ENCODE measurements at places on chromosomes 3 and 15.

DNA sequence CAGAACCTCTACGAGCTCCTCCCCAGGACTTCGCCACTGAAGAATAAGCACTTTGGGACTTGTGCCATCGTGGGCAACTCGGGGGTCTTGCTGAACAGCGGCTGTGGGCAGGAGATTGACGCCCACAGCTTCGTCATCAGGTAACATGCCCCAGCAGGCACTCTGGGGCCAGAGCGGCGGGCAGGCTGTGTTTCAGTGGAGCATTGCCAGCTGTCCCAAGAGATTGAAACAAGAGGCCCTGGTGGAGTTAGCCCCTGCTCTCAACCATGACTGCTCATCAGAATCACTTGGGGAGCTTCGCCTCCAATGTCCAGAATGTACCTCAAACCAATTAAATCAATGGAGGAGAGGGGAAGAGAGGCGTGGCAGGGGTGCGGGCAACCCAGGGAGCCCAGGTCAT is 44.8 kb downstream of the ST8SIA2 start:
- DNase-seq = no peak

- DNase-seq = no peak
Measured at GRCh38 chr3:46942076-46942475, 34.5 kb downstream of the CCDC12 start.

GRCh38 chr15:60573936-60574335 is 95.0 kb upstream of the ICE2 start:
- no peak for DNase-seq

DNA sequence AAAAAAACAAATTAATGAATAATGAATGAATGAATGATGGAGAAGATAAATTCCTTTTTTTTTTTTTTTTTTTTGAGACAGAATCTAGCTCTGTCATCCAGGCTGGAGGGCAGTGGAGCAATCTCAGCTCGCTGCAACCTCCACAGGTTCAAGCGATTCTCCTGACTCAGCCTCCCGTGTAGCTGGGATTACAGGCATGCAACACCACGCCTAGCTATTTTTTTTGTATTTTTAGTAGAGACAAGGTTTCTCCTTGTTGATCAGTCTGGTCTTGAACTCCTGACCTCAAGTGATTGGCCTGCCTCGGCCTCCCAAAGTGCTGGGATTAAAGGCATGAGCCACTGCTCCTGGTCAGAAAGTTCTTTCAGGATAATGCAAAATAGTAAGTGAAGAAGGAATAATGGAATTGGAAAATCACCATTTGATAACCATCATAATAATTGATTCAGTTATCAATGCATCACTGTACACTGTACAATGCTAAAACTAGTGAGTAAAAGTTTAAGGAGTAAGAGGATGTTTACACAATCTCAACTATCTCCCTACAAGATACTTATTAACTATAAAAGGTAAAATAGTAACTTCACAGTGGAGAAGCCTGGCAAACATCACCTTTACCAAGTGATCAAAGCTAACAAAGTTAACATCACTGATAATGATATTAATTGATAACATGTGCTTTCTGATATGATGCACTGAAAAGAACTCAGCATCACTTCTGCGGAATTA is 12.3 kb upstream of the INO80 start:
- no peak for DNase-seq

GRCh38 chr15:69668963-69669362 is 216.3 kb downstream of the RPLP1 start:
- DNase-seq = no peak

GRCh38 chr3:150439657-150440056 is 31.6 kb downstream of the TSC22D2 start:
- DNase-seq = no peak

DNA sequence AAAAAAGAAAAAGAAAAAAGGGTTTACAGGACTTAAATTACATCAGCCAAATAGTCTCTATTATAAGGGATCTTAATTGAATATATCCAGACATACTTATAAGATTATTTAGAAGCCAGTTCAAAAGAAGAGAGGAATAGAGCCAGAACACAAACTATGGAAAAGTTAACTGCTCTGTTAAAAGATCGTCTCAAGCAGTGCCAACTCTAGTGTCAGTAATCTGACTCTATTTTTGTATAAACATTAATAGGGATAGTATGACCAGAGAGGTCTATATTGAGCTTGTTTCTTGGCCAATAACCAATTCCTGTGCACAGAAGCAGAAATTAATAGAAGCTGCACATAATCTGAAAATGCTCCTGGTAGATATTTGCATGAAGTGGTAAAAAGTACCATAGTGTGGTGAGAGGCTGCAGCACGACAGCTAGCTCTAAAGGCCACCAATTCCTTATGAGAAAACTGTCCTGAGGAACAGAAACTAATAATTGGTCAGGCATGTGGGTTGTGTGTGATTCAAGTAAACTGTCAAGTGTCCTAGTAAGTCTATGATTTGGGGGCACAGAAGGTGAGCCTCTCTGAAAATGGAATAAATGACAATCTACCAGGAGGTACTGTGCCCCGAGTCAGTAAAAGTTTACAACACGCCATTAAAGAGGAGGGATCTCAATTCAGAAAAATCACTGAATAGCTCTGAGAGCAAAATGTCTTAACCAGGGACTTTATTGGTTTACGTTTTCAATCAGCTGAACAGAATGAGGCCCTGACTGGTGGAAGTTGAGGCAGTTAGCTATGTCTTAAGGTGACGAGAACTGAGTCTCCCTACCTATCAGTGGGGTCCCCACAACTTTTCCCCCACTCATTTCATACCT is 51.5 kb upstream of the NANOGP8 start:
- DNase-seq = no peak

- peak; percentile 74 for DNase-seq
Measured at GRCh38 chr3:150227839-150228238, 180.3 kb upstream of the TSC22D2 start.

- peak; percentile 63 for DNase-seq
Measured at GRCh38 chr15:57541805-57542504, 49.7 kb upstream of the MYZAP start.

GRCh38 chr15:70741677-70742293 is 21.6 kb downstream of the UACA start:
- DNase-seq = peak; percentile 63

GRCh38 chr15:72599855-72600464 is 54.5 kb upstream of the GOLGA6B start:
- peak; percentile 64 for DNase-seq

- no peak for DNase-seq
Measured at GRCh38 chr3:113404637-113405036, 36.7 kb downstream of the CFAP44 start.

DNA sequence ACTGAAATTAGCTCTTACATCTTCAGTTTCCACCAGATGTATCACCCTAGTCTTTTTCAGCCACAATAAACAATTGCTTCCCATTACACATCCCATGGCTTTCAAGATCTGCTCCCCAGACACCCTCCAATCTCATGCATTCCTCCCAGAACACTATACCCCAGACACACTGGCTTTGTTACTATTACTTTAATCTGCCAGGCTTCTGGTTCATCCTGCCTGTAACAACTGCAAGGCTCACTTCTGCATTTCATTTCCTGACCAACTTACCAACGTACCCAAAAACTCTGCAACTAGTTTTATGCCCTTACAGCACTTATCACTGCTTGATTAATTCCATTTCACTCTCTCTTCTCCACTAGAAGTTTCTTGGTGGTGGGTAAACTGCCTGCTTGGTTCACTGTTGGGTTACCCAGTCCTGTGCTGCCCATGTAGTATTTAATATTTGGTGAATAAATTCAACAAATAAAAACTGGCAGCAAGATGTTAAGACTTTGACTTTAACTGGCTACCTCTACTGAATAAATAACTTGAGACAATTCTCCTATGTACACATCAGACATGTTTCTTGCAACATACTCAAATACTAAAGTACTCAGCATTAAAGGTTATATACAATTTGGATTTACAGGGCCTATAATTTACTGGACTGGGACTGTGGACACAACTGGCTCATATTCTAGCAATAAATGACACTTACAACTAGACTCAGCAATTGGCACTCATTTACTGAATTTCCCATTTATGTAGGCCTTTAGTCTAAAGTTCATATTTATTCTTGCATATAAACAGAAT is 2.7 kb downstream of the RPL22L1 start:
- DNase-seq = peak; percentile 17

GRCh38 chr3:142459096-142459495 is 11.3 kb upstream of the XRN1 start:
- DNase-seq = no peak

- no peak for DNase-seq
Measured at GRCh38 chr3:158489181-158489580, 81.8 kb upstream of the MLF1 start.

DNA sequence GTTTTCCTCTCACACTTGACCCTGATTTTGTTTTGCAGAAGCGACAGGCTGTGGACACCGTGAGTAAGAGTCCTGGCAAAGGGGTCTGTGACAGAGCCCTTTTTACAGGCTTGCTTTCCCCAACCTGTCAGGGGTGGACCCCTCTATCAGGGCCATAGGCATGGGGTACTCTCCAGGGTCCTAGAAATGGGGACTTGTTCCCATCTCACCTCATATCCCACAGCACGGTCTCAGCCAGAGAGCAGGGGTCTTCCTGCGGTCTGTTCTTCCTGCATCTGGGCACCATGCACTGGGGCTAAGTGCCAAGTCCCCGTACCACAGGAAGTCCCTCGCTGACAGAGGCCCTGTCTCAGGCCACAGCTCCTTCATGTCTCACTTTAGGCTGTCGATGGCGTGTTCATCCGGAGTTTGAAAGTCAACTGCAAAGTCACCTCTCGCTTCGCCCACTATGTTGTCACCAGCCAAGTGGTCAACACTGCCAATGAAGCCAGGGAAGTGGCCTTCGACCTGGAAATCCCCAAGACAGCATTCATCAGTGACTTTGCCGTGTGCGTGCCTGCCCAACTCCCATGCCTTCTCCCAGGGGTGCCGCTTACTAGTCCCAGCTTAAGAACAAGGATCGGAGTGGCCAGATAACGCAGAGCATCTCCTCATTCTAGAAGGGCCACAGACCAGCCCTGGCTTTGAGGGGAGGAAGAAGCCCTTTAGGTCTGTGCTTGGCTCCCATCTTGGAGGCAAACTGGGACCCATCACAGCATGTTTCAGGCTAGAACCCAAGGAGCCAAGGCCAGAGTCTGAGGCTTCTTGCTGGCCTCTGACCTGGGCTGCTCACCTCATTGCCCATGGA is 783 bp downstream of the ITIH1 start:
- DNase-seq = peak; percentile 63

- peak; percentile 49 for DNase-seq
Measured at GRCh38 chr3:55604402-55604801, 117.3 kb upstream of the WNT5A start.

DNA sequence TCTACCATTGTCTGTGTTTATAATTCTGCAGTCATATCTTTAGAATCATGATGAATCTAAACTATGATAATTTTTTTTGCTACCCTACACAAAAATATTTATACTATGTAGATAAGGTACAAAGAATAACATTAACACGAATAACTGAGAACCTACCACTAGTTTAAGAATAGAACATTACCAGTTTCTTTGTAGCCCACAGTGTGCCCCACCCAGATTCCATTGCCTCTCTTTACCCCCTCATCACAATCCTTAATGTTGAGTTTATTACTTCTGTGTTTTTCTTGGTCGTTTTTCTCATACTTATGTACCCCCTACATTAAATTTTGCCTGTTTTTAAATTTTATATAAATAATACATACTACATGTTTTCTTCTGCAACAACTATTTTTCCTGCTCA is 140.5 kb downstream of the BBX start:
- DNase-seq = no peak

GRCh38 chr3:113186566-113186965 is 24.8 kb upstream of the BOC start:
- no peak for DNase-seq

- peak; percentile 90 for DNase-seq
Measured at GRCh38 chr3:134794950-134795745, at the start of gene EPHB1. Gene EPHB1, plus strand, starts transcription at chr3:134795260.

DNA sequence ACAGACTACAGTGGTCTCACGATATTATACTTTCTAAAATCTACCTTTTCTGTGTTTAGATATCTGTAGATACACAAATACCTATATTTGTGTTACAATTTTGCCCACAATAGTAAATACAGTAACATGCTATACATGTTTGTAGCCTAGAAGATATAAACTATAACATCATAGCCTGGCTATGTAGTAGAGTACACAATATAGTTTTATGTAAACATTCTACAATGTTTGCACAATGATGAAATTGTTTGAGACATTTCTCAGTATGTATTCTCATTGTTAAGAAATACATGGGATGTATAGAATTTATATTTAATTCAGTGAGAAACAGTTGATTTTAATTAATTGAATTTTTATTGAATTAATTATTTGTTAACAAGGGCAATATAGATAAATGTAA is 1367.0 kb downstream of the OTOL1 start:
- DNase-seq = no peak

- no peak for DNase-seq
Measured at GRCh38 chr3:138678086-138678485, 69.5 kb downstream of the FAIM start.

GRCh38 chr15:81274255-81274654 is 49.7 kb downstream of the STARD5 start:
- no peak for DNase-seq

DNA sequence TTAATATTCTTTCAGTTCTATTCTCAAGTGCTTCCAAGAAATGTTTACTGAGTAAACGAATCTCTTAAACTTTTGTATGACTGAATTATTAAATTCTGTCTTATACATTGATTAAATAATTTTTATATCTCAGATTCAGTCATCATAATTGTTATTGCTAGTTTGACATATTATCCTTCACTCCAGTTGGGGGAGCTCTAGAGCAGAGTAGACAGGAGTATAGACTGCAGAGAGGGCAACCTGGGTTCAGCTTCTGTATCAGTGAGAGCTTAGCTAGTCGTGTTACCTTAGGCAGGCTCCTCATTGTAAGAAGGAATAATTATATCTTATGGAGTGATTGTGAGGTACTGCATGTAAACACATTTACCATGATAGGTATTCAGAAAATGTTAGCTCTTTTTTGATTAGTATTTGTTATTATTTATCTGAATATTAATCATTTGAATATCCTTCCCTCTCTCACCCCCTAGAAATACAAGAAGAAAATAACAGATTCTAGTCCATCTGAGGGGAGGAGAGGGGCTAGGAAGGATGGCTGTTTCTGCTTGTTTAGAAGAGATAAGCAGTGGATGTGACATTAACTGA is 31.0 kb upstream of the ZCWPW2 start:
- peak; percentile 62 for DNase-seq

DNA sequence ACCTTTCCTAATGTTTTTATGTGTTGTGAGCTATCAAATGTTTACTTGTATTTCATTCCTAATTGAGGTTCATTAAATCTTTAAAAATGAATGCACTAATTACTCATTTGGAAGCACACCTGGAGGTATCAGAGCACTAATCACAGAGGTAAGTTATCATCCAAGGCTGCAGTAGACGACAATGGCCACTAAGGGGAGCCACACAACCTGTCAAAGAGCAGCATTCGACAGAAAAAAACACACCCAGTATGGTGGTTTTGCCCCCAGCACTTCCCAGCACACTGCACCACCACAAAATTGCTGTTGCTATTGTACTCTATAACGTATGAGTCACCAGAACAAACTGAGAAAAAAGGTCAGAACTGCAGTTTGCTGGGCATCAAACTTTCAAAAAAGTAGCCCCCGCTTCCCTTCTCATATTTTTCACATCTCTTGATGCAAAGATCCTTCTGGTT is 205.9 kb upstream of the IGF1R start:
- peak; percentile 60 for DNase-seq

GRCh38 chr15:88990185-88990679 is 77.1 kb upstream of the MFGE8 start:
- DNase-seq = no peak
